Kidney capillary endothelial cell (primary cell): ENCODE measurements at places on chromosomes 12 and 14.

GRCh38 chr12:57844709-57845477, 1.6 kb downstream of the CTDSP2 start:
- no peak for DNase-seq

DNA sequence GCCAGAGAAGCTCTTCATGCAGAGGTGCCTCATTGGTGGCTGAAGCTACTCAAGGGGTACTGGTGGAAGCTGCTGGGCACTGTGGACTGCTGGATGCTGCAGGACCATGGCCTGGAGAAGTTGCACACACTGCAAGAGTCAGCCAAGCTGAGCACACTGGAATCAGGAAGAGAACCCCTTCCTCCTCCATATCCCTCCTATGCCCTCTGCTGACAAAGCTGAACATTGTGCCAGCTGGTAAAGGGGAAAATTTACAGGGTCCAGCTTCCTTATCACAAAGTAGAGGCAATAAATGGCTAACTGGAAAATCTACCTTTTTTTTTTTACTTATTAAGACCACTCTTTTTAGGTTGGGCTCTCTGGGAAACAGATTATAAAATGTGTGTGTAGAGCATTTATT, 6.5 kb downstream of the CCDC175 start:
- no peak for DNase-seq

DNA sequence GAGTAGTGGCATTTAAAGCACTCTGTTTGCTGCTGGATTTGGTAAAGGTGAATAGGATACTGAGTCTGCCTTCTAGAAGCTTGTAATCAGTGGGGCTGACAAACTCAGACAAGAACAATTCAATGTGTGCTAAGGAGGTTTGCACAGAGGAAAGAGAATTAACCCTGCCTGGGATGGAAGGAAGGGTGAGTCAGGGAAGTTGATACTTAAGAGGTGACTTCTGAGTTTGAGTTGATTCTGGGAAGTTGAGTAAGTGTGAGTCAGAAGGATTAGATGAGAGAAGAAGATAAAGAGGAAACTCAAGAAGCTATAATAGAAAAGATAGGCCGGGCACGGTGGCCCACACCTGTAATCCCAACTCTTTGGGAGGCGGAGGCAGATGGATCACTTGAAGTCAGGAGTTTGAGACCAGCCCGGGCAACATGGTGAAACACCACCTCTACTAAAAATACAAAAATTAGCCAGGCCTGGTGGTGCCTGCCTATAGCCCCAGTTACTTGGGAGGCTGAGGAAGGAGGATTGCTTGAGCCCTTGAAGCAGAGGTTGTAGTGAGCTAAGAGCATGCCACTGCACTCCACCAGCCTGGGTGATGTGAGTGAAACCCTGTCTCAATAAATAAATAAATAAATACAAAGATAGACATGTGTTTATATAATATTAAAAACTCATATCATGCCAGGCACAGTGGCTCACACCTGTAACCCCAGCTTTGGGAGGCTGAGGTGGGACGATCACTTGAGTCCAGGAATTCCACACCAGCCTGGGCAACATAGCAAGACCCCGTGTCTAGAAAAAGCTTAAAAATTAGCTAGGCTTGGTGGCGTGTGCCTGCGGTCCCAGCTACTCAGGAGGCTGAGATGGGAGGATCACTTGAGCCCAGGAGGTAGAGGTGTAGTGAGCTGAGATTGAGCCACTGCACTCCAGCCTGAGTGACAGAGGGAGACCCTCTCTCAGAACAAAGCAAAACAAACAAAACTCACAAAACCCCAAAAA, 126.8 kb upstream of the CPM start:
- peak; percentile 78 for DNase-seq

- DNase-seq, result no peak
These were observed 13.1 kb downstream of the EVL start for GRCh38 chr14:100078216-100078803.

DNA sequence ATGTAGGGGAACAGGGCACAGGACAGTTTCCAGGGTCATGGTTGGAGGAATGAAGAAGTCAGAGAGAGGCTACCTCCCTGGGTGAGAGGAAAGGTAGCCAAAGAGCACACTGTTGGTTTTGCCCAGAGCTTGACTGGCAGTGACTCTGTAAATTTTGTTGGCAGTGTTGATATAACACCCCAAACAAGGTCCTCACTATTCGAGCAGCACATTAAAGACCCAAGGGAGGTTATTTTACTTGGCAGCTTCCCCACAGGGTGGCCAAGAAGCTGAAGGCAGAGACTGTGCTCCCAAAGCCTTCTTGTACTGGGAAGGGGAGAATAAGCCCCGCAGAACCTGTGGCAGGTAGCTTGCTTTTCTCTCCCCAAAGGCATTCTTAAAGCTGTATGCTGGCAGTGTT, 40.6 kb downstream of the WSCD2 start:
- DNase-seq, result no peak

GRCh38 chr12:116319898-116320621, 42.6 kb upstream of the MED13L start:
- DNase-seq, result peak; percentile 56

- no peak for DNase-seq
These were observed 32.6 kb downstream of the TMEM63C start for GRCh38 chr14:77214216-77214615.

GRCh38 chr12:104951759-104952509, 6.2 kb downstream of the SLC41A2 start:
- DNase-seq, result no peak

GRCh38 chr12:25615119-25615518, 62.0 kb upstream of the LMNTD1 start:
- peak; percentile 62 for DNase-seq

- DNase-seq, result no peak
These were observed 87.7 kb downstream of the PELI2 start for GRCh38 chr14:56205881-56206280.

DNA sequence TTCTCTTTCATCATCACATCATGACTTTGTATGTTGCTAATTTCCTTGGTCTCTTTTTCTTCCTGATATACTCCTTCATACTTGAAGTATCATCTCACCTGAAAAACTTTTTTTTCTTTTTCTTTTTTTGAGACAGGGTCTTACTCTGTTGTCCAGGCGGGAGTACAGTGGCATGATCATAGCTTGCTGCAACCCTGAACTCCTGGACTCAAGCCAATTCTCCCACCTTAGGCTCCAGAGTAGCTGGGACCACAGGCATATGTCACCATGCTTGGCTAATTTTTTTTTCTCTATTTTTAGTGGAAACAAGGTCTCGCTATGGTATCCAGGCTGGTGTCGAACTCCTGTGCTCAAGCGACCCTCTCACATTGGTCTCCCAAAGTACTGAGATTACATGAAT, 107.6 kb downstream of the RALGAPA1 start:
- DNase-seq, result no peak

DNA sequence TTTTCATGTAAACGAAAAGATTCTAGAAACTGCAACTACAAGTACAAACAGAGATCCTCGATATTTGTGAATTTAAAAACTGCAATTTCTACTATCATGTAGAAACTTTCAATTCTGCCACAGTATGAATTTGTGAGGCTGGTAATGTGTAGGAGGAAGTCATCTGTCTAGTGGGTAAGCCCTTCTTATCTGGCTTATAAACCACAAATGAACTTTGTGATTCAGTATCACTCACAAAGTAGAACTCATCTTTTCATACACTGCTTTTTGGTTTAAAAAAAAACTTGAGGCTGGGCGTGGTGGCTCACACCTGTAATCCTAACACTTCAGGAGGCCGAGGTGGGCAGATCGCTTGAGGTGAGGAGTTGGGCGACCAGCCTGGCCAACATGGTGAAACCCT, 20.7 kb downstream of the GTF2A1 start:
- DNase-seq, result no peak

- DNase-seq, result peak; percentile 59
These were observed 185.6 kb upstream of the ARID2 start for GRCh38 chr12:45543887-45544286.

- no peak for DNase-seq
These were observed 263 bp downstream of the RCOR1 start for GRCh38 chr14:102592763-102593060.
